ENCODE measurements at places on chromosomes 5 and 9.

DNA sequence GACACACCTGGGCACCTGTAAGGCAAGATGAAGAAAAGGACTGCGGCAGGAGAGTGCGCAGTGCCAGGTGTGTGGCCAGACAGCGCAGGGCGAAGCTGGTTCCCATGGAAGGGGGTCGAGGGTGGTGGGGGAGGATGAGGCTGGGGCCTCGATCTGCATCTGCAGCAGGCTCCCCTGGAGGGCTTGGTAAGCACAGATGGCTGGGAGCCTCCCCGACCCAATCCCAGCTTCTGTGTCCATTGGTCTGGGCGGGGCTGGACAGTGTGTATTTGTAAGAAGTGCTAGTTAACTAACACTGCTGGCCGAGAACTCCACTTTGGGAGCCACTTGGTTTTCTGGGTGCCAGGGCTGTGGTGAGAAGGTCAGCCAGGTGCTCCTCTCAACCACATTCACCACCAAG is 385.1 kb upstream of the IRX1 start:
- DNase-seq, result no peak

- no peak for DNase-seq
Observed at GRCh38 chr9:121075251-121076036, 689 bp downstream of the CNTRL start.

DNA sequence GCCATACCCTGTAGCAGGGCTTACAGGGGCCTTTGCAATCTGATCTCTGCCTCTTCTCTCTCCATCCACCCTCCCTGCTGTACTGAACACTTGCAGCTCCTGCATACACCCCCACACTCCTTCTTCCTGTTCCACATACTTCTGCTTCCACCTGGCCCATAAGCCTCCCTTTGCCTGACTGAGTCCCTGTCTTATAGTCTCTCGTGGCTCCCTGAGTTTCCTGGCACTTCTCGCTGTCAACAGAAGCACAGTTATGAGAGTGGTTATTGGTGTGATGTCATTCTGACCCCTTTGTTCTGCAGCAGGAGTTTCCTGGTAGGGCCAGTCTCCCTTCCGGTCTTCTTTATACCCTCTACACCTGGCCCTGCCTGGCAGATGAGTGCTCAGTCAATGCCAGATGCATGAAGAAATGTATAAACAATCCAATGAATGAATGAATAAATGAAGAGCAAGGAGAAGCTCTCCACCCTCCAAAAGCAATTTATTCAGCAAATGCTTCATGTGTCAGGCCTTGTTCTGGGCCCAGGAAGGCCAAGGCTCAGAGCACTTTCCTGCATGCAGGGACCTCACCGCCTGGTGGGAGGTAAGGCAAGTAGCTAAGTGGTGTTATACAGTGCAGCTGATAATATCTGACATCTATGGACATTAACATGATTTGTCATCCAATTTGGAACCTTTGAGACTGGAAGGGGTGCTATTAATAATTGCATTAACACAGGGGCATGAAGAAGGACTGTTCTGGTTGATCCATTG is 20.5 kb upstream of the CSF1R start:
- no peak for DNase-seq

DNA sequence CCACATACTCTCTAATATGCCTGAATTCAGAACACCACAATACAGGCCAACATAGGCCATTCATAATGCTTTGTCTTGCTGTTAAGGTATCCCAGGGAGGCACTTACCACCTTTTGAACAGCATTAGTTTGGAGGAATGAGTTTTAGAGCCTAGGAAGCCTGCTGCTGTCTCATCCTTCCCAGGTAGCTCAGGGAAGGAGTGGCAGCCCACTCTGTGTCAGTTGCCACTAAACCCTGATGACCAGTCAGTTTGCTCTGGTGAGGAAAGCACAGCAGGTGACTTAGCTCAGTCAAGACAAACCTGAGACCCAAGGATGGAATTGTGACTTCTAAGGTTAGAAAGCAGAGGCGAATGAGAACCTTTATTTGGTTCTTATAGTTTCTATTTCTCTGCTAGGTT is 337.4 kb upstream of the ATP10B start:
- no peak for DNase-seq

- DNase-seq, result no peak
Observed at GRCh38 chr5:77718934-77719610, 57.1 kb downstream of the TBCA start.

GRCh38 chr5:122880749-122881148 is 35.3 kb downstream of the SNX24 start:
- DNase-seq, result no peak

DNA sequence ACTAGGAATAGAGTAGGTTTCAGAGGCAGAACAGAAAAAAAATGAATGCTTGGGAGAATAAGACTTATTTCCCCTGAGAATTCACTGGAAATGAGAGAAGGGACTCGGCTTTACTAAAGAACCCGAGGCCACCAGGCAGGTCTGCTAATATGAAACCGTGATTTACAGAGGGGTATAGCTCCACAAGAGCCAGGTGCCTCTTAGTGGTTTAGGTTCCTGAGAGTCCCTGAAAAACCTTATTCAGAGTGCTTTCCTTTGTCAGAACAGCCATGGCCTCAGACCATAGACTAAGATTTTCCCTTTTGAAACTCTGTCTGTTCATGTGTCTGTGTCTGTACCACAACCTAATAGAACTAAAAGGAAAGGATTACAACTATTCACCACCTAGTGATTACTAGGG is 35.9 kb upstream of the PUM3 start:
- no peak for DNase-seq

GRCh38 chr9:28539434-28540070 is 966.3 kb upstream of the C9orf72 start:
- no peak for DNase-seq

All from naive thymus-derived CD8-positive, alpha-beta T cell (primary cell).